ENCODE measurements at places on chromosomes 1 and 21.

GRCh38 chr1:20431176-20431460 is 54.9 kb downstream of the CAMK2N1 start:
- DNase-seq, result no peak

DNA sequence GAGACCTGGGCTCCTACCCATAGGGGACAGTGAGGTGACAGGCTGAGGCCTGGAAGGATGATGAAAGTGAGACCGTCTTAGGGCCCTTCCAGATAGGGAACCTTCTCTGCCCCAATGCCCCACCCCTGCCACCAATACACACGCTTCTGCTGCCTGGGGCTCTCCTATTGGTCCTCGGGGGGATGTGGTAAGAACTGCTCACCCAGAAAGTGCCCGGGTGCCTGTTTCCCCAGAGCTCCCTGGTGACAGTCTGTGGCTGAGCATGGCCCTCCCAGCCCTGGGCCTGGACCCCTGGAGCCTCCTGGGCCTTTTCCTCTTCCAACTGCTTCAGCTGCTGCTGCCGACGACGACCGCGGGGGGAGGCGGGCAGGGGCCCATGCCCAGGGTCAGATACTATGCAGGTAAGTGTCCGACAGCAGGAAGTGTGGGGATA is 948 bp downstream of the SEMA4A start:
- DNase-seq, result peak; percentile 79

DNA sequence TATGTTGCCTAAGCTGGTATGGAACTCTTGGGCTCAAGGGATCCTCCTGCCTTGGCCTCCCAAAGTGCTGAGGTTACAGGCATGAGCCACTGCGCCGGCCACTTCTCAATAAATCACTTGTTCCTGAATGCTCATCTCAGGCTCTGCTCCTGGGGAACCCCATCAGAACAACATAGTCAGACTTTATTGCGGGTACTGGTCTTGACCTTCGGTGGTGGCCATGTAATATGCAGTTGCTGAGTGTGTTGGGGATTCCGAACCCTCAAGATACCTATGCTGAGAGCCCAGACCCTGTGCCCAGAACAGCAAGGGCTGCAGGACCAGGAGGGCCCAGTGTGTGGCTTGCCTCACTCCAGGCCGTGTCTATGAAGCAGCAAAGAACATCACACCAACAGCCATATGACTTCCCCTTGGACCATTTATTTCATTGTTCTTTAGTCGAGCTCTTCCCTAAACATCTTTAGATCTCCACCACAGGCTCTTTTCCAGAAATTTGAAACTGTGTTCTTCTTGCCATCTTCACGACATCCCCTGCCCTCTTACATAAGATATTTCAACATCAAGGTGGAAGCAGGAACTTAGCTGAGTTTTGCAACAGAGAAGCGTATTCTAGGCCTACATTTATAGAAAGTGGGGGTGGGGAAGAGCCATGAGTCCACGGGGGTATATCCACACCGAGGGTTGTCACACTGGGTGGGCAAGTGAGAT is 12.7 kb upstream of the SDHB start:
- no peak for DNase-seq

GRCh38 chr1:173414136-173414535 is 63.0 kb upstream of the PRDX6 start:
- peak; percentile 15 for DNase-seq

GRCh38 chr1:247849616-247850015 is 7.4 kb upstream of the TRIM58 start:
- DNase-seq, result no peak

DNA sequence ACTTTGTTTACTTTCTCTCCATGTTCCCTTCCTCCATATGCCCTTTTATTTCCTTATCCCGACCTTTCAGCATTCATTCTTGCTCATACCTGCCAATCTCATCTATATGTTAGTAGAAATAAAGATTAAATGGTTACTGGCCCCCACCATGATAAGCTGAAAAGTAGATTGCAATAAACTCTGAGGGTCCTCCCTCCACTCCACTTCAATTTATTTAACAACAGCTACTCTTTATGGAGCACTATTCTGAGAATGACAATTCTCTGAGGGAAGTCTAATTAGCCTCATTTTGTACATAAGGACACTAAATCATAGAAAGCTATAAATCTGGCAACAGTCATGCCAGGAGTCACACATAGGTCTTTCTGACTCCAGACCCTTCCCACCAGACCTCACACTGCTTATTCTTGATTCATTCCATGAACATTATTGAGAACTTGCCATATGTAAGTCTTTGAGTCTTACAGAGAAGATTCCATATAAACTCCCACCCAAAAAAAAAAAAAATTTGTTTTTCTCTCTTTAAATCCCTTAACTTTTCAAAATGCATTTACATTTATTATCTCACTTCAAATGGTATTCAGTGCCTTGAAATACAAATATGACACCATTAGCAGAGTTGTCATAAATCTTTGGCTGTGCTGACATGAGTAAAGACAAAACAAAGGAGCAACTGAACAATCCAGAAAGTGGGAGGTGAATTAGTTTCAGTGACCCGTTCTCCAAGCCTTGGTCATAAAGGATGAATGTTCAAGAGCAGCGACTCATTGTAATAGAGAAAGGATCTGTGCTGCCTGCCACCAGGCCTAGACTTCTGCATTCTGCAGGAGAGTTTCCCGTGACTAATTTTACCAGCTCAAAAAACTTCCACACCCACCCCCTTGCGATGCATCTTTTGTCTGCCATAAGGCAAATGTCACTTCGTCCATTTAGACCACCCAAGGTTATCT is 28.5 kb downstream of the PALMD start:
- DNase-seq, result no peak

DNA sequence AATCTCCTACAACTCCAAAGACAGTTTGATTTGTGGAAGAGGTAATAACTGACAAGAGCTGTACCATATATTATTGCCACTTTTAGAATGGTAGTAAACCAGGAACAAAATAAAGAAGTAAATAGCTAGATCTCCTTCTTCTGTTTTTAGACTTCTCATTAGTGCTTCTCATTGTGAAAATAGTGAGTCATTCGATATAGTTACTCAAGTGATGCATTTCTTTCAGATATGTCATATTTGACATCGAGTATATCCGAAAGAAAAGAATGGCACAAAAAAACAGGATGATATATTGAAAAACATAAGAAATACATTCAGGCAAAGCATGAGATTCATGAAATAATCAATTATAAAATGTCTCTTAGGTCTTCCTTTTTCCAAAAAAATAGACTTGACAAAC is 1346.1 kb downstream of the BRINP3 start:
- DNase-seq, result no peak

GRCh38 chr1:65479554-65480204 is 59.2 kb downstream of the LEPR start:
- DNase-seq, result no peak

DNA sequence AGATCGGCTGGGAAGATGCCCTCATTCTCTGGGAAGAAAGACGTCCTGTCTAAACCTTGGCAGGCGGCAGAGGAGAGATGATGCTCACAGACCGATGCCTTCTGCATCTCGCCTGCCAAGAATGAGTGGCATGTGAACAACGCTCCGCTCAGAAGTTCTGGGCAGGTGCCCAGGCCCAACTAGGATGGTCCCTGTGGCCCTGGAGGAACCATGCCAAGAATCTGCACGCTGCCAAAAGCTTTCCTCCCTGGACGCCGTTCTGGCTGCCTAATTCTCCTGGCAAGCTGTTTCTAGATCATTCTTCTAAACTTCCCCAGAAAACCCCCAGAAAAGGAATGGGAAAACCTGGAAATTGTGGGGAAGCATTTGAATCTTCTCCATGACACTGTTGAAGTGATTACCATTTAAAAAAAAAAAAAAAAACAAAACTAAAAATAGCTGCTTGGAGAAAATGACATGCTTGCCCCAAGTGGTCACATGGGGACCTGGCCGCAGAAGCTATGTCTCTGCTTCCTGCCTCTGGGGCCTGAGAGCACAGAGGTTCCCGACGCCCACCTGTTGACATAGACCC is 440.9 kb downstream of the PRDM2 start:
- DNase-seq, result no peak

- DNase-seq, result no peak
These were observed 94.4 kb downstream of the SH3GLB1 start for GRCh38 chr1:86798608-86799291.

- DNase-seq, result no peak
These were observed 11.9 kb upstream of the VAV3 start for GRCh38 chr1:107976836-107977235.

DNA sequence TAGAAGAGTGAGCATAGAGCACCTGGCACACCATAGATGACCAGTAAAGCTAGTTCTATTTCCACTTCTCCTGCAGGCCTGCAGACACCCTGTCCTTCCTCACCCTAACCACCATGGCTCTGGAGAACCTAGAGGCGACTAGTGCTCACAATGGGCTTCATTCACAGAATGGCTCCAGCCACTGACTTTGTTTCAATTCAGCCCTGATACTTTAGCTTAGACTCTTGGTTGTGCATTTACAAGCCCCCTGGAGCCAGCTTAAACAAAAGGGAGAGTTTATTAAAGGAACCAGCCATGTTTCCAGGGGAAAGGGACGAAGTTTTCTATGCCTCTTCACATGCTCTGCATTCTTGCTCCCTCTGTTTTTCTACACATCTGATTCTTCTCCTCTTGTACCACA is 123.7 kb downstream of the NAV1 start:
- no peak for DNase-seq

- DNase-seq, result no peak
These were observed 46.9 kb downstream of the SLC45A1 start for GRCh38 chr1:8364528-8365442.

- peak; percentile 26 for DNase-seq
These were observed 622.4 kb upstream of the PKN2 start for GRCh38 chr1:88061492-88062177.

DNA sequence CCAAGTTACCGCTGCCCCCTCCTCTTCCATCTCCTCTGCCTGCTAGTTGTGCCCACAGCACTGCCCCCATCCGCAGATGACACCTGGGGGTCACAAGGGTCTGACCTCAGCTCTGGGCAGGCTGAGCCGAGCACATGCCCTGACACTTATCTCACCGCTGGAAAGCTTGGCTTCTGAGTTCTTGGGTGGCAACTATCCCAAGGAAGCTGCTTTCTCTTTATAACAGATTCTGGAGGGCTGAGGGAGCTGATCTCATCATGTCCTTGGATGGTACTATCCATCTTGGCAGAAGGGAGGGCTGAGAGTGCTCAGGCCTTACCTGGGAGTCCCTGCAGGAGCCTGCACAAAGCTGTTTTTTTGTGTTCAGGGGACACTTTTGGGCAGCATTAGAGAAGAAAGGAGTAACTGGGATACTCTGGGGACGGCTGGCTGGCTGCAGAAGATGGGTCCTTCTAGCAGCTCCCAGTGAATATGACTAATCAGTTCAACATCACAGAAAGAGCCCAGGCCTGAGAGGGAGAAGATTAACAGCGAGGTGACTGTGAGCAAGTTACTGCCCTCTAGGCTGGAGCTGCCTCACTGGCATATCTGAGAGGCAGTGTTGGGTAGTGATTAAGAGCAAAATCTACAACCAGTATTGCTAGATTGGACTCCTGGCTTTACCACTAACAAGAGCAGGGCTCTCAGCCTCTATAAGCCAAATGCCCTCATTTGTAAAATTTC is 71.6 kb downstream of the PLXNA2 start:
- no peak for DNase-seq

DNA sequence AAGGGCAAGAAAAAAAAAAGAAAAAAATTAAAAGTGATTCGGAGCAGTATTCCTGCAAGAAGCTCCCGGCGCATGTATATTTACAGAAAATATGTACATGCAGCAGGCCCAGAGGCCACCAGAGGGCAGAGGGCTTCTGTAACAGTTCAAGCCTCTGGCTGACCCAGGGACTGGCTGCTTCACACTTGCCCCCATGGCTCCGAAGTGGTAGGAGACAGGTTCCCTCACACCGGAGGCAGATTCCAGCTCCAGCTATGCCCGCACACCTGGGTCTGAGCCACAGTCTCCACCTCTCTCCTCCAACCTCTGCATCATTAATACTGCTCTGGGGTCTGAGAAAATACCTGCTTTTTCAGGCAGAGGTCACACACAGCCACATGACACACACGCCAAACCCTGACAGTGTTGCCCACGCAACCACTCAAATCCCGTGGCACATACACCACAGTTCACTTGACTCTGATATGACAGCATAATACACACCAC is 2.2 kb upstream of the ARHGAP30 start:
- peak; percentile 77 for DNase-seq

DNA sequence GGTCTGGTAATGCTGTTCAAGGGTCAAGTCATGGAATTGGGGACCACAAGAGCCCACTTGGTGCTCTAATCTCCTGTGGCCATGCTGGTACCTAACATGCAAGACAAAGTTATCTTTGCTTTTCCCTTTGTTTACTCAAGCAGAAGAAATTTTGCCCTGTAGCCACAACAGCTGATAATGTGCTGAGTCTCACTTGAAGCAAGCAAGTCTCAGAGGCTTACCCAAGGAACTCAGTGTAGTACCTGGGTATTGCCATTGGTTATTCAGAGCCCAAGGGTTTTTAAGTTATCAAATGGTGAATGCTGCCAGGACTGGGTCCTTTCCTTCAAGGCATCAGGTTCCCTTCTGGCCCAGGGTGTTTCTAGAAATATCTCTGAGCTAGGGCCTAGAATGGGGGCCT is 198.9 kb upstream of the RNPC3 start:
- no peak for DNase-seq

- DNase-seq, result no peak
These were observed 55.4 kb upstream of the JAK1 start for GRCh38 chr1:65021795-65022194.

GRCh38 chr1:49016030-49016977 is 239.6 kb upstream of the BEND5 start:
- DNase-seq, result no peak

GRCh38 chr1:168512864-168513595 is 30.8 kb downstream of the XCL2 start:
- no peak for DNase-seq

GRCh38 chr1:24541711-24542346 is 14.1 kb upstream of the NCMAP start:
- no peak for DNase-seq

- no peak for DNase-seq
These were observed 633 bp upstream of the CTPS1 start for GRCh38 chr1:40978886-40979240.

DNA sequence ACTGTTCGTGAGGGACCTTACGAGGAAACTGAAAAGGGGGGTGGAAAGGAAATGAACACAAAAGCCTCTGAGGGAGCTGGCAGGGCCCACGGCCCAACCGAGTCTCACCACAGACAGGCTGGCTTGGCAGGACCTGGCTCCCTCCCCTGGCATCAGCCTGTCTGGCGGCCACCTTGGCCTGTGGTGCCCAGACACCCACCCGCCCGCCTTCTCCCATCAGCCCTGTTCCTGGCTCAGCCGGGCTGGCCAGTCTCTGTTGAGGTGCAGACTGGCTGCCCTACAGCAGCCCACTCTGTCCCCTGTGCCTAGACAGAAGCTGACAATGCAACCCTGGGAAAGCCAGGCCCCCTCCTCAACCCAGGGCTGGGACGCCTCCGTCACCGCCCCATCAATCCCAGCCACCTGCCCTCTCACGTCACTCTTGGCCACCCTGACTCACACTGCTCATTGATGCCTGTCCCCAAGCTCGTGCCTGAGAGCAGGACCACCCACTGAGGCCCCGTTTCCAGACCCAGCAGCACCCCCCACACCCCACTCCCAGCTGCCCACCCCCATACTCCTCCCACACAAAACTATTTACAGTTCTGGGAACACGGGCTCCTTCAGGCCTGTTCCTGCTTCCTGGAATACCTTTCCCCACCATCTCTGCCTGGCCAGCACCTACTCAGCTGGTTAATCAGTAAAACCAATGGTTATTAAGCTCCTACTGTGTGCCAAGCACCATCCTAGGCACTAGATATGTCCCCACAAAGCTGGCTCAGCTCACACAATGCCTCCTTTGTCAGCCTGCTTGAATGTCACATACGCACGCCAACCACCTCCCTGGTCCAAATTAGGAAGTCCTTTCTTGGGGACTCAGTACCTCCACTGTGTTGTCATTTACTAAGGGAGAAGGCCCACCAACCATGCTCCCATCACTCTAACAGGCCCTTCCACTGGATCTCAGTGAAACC is 22.7 kb downstream of the SDC3 start:
- DNase-seq, result no peak
